ENCODE measurements at places on chromosomes 6 and 20. TPM values are rescaled to one million over a fixed set of nuclear protein-coding genes. Genes with fewer than 3 reads are reported as not detected.

- no peak overlapping the region for H3K27ac ChIP-seq
- no peak overlapping the region for H3K4me3 ChIP-seq
- no peaks in the 10 kb centered on the region for H3K27me3 ChIP-seq
- DNase-seq = no peak
- peaks cover 5% of the 10 kb centered on the region for H3K36me3 ChIP-seq
Measured at GRCh38 chr20:3871550-3872265, 17.5 kb upstream of the PANK2 start.

PDE10A gene
- total RNA-seq = 16.8 TPM

GRCh38 chr6:54284161-54284860 is 23.9 kb upstream of the TINAG start:
- DNase-seq = no peak
- H3K27ac ChIP-seq = no peak overlapping the region
- no peaks in the 10 kb centered on the region for H3K27me3 ChIP-seq
- H3K36me3 ChIP-seq = no peaks in the 10 kb centered on the region

- no peaks in the 10 kb centered on the region for H3K36me3 ChIP-seq
- no peaks in the 10 kb centered on the region for H3K4me1 ChIP-seq
- DNase-seq = no peak
- no peaks in the 10 kb centered on the region for H3K27me3 ChIP-seq
- no peak overlapping the region for H3K4me3 ChIP-seq
Measured at GRCh38 chr6:135922746-135923145, 71.2 kb downstream of the PDE7B start.

DNA sequence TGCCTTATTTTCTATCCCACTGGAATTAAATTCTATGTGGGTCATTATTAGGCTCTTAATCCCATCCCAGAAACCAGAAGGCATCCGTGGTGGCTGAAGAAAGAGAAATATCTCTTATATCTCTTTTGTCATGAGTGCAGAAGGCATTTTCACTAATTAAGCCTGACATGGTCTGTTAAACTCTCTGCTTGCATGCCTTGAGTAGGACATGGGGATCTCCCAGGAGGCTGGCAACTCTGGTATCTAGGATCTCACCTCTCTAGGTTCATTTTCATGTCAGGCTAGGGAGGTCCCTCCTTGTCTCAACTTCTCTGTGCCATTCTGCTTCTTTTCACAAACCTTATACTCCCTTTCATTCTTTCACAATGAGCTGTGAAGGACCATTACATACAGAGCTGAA is 25.3 kb upstream of the GPR63 start:
- no peaks in the 10 kb centered on the region for H3K36me3 ChIP-seq
- no peak overlapping the region for H3K4me3 ChIP-seq
- DNase-seq = no peak
- H3K27me3 ChIP-seq = no peaks in the 10 kb centered on the region
- H3K27ac ChIP-seq = no peak overlapping the region

- no peaks in the 10 kb centered on the region for H3K36me3 ChIP-seq
- no peaks in the 10 kb centered on the region for H3K27me3 ChIP-seq
- H3K27ac ChIP-seq = peak overlapping the region; percentile 58
Measured at GRCh38 chr6:36578431-36578830, 15.7 kb upstream of the SRSF3 start.

DNA sequence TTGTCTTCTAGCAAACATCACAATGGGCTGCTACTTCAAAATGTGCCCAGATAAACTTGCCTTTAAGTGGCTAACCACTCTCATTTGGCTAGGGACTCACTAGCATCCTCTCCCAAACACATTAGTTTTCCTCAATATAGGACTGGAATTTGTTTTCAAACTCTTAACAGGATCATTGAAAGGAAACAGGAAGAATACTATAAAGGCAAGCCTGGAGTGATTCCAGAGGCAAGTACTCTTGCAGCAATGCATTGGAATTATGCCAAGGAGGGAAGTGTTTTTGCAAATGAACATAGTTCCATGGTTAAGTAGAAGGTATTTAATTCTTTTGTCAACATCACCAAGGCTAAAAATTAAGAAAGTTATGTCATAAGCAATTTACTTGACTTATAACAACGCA is 12.2 kb downstream of the EPHA7 start:
- DNase-seq = no peak
- H3K27me3 ChIP-seq = no peaks in the 10 kb centered on the region
- H3K36me3 ChIP-seq = no peaks in the 10 kb centered on the region
- no peak overlapping the region for H3K4me3 ChIP-seq
- no peak overlapping the region for H3K27ac ChIP-seq
- no peaks in the 10 kb centered on the region for H3K4me1 ChIP-seq

HLA-DQB2 gene
- total RNA-seq = not detected

SLC17A3 gene
- total RNA-seq = not detected

PGC gene
- total RNA-seq = 48.8 TPM

- H3K4me1 ChIP-seq = no peaks in the 10 kb centered on the region
- H3K4me3 ChIP-seq = no peak overlapping the region
- H3K36me3 ChIP-seq = no peaks in the 10 kb centered on the region
- no peak overlapping the region for H3K27ac ChIP-seq
- no peaks in the 10 kb centered on the region for H3K27me3 ChIP-seq
Measured at GRCh38 chr20:61728326-61728725, 337.4 kb downstream of the TAF4 start.

DNA sequence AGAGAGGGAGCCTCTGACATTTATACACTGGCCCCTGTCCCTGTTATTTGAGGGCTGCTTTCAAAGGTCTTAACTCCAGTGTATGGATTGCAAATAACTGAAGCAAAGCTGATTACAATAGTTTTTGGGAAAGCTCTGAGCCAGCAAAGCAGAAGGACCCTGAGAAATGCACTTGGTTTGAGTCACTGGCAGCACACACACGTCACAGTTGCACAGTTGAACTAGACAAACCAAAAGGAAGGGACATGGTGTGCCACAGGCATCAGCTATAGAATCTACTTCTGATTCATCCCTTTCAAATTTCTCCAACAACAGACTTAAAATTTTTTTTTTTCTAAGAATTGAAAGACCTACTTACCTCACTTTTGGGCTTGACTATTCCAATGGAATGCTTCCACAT is 56.4 kb downstream of the SNRNP48 start:
- H3K36me3 ChIP-seq = no peaks in the 10 kb centered on the region
- H3K4me1 ChIP-seq = no peaks in the 10 kb centered on the region
- H3K27ac ChIP-seq = no peak overlapping the region
- no peak for DNase-seq

- H3K4me3 ChIP-seq = no peak overlapping the region
- no peak for DNase-seq
- peaks cover 12% of the 10 kb centered on the region for H3K27me3 ChIP-seq
- no peaks in the 10 kb centered on the region for H3K36me3 ChIP-seq
- no peaks in the 10 kb centered on the region for H3K4me1 ChIP-seq
- H3K27ac ChIP-seq = no peak overlapping the region
Measured at GRCh38 chr20:997486-997885, 4.6 kb downstream of the RSPO4 start.

- DNase-seq = no peak
- H3K27me3 ChIP-seq = no peaks in the 10 kb centered on the region
- peak overlapping the region; percentile 75 for H3K27ac ChIP-seq
- peak overlapping the region; percentile 8 for H3K4me3 ChIP-seq
- H3K36me3 ChIP-seq = no peaks in the 10 kb centered on the region
Measured at GRCh38 chr6:47414423-47415167, 63.0 kb upstream of the CD2AP start.

GRCh38 chr6:112005013-112005371 is 48.9 kb upstream of the CCN6 start:
- H3K27ac ChIP-seq = no peak overlapping the region
- no peak overlapping the region for H3K4me3 ChIP-seq
- no peaks in the 10 kb centered on the region for H3K4me1 ChIP-seq
- no peak for DNase-seq
- H3K27me3 ChIP-seq = no peaks in the 10 kb centered on the region
- H3K36me3 ChIP-seq = no peaks in the 10 kb centered on the region

DNA sequence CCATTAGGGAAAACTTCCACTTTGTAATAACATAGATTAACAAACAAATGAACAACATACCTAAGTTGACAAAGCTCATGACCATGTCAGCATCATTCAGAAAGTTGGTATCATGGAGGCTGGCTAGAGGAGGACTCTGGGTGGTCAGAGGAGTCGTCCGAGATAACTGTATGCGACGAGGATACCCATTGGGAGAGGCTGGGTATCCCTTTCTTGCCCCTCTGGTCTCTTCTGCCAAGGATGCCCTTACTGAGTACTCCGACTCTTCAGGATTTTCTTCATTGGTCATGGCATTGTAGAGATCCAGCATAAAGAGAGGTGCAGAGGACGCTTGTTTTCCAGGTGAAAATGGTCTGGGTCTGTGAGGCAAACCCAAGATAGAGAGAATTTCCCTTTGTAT is 1.1 kb downstream of the BMP5 start:
- H3K36me3 ChIP-seq = no peaks in the 10 kb centered on the region
- no peak for DNase-seq
- H3K27ac ChIP-seq = no peak overlapping the region
- no peak overlapping the region for H3K4me3 ChIP-seq
- no peaks in the 10 kb centered on the region for H3K27me3 ChIP-seq
- H3K4me1 ChIP-seq = no peaks in the 10 kb centered on the region

DNA sequence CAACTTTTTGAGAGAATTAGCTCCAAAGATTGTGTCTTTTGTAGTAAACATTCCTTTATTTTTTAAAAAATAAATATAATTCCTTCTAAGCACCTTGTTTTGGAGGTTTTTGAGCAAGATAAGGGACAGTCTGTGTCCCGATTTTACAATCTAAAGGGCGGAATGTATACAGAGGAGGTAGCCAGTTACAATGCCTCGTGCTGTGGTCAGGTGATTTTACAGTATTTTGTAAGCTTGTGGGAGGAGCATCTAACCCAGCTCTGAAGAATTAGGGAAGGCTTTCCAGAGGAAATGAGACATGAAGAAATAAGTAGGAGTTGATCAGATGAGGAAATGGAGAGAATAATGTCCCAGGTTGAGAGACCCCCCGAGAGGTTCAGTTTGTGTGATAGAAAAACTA is 1.3 kb downstream of the HINT3 start:
- H3K4me1 ChIP-seq = peaks cover 42% of the 10 kb centered on the region
- H3K4me3 ChIP-seq = no peak overlapping the region
- no peaks in the 10 kb centered on the region for H3K27me3 ChIP-seq
- DNase-seq = no peak
- no peaks in the 10 kb centered on the region for H3K36me3 ChIP-seq
